ENCODE measurements at places on chromosomes 1 and 21.

DNA sequence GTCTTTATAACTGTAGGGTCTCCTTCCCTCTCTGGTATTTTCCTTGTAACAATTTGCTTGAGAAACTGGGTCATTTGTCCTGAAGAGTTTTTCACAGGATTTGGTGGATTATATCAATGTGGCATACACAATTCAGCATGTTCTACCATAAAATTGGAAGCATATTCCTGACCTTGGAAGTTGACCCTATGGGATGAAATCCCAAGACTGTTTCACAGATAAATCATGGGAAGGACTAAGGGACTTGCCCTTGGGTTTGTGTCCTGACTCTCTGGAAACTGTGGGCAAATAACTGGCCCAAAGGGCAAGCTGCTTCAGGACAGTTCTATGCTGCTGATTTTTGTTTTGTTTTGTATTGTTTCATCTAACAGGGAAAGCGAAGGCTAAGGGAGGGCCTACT, 255.6 kb downstream of the TM2D1 start:
- DNase-seq = no peak

DNA sequence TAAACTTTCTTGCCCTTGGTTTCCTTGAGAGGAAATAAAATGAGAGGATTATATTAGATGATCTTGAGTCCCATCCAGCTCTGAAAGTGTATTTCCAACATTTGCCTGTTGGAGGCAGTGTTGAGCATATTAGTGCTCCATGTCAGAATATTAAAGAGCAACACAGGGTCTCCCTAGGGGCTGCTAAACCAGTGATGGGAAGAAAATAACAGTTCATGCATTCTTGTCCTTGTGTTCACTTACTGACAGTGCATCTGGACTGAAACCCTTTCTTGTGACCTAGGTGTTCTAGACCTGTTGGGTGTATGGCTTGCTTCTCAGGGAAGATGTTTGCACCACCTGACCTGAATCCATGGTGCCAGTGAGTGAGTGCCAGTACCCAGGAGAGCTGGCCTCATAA, 124.7 kb upstream of the KIAA0040 start:
- DNase-seq = no peak

DNA sequence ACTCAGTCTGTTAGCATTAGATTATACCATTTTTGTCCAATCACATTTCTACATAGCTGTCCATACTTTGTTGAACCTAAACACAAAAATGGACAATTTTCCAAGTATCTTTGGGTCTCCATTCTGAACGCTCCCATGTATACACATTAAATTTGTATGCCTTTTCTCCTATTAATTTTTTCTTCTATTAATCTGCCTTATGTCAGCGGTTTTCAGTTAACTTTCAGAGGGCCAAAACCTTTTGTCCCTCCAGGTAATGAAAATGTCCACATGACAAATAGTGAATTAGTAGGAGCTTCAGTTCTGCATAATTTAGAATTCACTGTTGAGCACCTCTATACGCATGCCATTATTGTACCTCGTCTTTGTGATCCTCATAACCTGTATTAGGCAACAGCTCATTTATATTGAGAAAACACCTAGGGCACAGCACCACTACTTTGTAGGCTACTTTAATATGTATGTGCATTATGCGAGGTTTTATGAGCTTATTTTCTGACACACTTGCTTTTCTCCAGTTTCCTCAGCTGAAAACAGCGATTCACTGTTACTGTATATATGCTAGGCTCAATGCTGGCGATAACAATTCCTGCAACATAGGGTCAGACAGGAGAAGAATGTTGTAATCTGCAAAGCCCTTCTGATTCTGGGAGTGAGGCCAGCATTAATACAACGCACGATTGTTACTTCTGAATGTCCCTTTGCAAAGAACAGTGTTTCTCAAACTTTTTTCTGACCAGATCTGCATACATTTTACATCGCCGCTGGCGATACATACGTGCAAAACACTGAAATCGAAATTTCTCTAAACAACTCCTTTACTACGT, 1.1 kb upstream of the ABCD3 start:
- DNase-seq = no peak

DNA sequence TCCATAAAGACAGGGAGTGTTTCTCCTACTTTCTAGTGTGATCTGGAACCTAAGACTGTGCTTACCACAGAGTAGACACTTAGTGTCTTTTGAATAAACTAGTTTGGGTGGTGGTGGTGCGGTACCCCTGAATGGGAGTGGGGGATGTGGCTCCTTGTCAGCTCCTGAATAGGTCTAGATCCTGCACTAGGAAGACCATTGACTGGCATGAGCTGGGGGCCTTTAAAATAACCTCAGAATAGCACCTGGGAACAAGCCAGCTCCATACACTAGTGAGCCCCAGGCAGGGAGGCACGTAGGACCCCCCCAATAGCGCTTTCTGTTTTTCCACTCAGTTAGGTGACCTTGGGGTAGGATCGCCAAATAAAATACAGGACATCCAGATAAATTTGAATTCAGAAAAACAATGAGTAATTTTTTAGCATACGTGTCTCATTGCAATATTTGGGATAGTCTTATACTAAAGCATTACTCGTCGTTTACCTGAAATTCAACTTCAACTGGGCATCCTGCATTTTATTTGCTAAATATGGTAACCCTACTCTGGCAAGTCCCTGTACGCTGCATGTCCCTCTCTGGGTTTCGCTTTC, 45.6 kb downstream of the AZIN2 start:
- DNase-seq = no peak

DNA sequence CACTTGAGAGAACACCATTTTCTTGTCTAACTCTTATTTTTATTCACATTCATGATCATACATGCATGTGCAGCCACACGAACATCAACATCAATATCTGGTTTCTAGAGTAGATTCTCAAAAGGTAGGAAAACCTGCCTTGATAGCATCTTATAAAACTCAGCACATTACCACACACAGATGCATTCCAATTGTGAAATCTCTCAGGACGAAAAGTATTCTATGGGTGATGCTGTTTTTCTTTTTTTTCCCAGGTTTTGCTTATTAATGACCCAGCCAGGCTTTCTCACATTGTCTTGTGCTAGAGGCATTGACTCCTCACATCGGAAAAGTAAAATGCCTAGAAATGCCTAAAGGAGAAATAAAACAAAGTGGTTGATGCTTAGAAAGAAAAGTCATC, 562.8 kb downstream of the KIF26B start:
- no peak for DNase-seq

- DNase-seq = no peak
These were observed 26.0 kb downstream of the CDKN2C start for GRCh38 chr1:50996083-50996482.

DNA sequence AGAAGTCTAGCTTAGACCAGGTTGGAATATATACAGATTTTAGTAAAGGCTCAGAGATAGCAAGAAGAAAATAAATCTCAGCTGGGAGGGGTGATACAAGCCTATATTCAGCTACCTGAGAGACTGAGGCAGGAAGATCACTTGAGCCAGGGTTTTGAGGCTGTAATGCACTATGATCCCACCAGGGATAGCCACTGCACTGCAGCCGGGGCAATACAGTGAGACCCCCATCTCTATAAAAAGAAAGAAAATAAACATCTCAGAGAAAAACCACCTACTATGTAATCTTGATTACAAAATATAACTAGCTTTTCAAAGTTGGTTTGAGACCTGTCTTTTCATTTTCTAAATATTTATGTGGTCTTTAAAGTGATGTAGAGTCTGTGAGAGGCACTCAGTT, 47.7 kb downstream of the IL23R start:
- no peak for DNase-seq

DNA sequence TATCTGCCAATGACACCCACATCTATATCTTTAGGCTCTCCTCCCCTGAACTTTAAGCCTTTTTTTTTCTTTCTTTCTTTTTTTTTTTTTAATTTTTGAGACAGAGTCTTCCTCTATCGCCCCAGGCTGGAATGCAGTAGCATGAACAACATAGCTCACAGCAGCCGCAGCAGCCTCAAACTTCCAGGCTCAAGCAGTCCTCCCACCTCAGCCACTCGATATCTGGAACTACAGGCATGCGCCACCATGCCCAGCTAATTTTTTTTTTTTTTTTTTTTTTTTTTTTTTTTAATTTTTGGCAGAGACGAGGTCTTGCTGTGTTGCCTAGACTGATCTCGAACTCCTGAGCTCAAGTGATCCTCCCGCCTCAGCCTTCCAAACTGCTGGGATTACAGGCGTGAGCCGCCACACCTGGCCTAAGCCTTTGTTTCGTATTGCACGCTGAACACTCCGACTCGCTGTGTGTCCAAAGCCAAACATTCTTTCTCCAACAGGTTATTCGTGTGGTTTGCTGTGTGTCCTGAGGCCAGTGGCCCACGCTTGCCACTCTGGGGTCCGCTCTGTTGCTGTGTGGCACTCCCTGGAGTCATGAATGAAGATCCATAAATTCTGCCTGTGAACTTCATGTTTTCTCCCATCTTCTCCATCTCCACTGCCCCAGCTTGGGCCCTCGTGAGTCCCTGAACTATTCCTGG, 119.4 kb downstream of the CAMTA1 start:
- no peak for DNase-seq

- no peak for DNase-seq
These were observed 12.5 kb upstream of the SPATC1L start for GRCh38 chr21:46196733-46197132.

- no peak for DNase-seq
These were observed 327.1 kb upstream of the FMN2 start for GRCh38 chr1:239764546-239764945.

DNA sequence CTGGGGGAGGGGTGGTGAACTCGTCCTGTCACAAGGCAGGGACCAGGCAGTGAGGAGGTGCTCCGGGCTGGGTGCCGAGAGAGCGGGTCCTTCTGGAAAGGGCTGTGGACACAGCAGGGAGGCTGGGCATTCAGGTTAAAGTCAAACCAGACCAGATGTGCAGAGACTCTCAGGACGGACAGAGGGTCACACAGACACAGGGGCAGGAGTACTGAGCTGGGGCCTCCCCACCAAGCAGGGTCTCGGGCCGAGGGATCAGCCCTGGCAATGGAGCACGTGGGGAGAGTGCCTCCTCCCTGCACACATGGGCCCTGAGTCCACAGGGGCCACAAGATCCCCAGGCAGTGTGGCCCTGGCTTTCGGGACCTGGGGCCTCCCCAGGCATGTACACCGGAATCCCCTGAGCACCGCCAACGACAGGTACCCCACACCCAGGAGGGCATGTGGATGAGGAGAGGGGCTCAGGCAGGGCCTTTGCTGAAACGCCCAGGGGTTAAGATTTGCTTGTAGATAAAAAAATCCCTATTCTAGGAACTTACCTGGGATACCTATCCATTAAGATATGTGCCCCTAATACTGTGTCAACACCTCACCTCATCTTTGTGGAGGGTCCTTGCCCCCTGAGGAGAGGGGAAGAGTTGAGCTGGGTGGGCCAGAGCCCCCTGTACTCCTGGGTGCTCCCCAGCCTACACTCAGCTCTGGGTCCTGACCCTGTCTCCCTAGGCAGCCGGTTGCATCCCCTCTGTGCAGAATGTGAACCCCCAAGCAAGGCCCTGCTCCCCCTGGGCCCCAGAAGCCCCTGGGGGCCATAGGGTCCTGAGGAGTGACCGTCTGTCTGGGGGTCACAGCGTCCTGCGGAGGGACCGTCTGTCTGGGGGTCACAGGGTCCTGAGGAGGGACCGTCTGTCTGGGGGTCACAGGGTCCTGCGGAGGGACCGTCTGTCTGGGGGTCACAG, 46.9 kb upstream of the ADARB1 start:
- no peak for DNase-seq

GRCh38 chr1:220689666-220690065, 497 bp upstream of the C1orf115 start:
- DNase-seq = no peak

GRCh38 chr1:111140680-111140967, 601 bp downstream of the CEPT1 start:
- no peak for DNase-seq

GRCh38 chr1:23150742-23151141, 17.9 kb downstream of the LUZP1 start:
- DNase-seq = no peak

GRCh38 chr1:222021129-222021528, 279.2 kb upstream of the DUSP10 start:
- DNase-seq = no peak

DNA sequence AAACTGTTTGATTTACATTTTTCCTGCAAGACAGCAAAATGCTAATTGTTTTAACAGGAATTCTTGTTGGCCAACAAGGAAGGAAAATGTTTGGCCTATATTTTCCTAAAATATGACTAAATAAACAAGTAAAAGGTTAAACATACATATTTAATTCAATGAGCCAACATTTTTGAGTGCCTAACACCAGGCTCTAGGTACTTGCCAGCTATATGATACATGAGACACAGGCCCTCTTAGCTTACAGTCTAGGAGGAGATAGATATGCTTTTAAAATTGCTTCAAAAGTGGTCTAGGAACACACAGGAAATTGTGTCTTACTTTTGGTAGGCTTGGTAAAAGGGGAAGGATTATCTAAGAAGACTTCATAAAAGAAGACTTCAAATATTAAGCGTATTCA, 50.9 kb downstream of the PIGK start:
- no peak for DNase-seq

GRCh38 chr1:113433184-113433583, 42.9 kb downstream of the MAGI3 start:
- no peak for DNase-seq

DNA sequence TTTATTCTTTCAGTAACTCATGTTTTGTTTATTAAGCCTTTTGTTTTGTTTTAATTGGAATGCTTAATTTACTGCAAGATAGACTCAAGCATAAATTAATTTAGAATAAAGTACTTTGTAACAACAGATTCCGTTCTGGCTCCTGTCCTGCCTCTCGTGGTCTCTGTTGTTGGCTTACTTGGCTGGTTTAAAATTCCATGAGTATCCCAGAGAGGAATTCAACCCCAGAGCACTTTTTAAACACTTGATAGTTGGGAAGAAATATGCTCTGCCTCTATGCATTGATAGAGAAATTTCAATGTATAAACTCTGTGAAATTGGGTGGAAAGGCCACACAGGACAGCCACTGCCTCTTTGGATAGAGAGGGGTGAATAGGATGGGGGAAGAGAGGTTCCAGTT, 89.7 kb downstream of the ATP5PO start:
- DNase-seq = no peak

- no peak for DNase-seq
These were observed 2.5 kb downstream of the FMN2 start for GRCh38 chr1:240094041-240094722.

DNA sequence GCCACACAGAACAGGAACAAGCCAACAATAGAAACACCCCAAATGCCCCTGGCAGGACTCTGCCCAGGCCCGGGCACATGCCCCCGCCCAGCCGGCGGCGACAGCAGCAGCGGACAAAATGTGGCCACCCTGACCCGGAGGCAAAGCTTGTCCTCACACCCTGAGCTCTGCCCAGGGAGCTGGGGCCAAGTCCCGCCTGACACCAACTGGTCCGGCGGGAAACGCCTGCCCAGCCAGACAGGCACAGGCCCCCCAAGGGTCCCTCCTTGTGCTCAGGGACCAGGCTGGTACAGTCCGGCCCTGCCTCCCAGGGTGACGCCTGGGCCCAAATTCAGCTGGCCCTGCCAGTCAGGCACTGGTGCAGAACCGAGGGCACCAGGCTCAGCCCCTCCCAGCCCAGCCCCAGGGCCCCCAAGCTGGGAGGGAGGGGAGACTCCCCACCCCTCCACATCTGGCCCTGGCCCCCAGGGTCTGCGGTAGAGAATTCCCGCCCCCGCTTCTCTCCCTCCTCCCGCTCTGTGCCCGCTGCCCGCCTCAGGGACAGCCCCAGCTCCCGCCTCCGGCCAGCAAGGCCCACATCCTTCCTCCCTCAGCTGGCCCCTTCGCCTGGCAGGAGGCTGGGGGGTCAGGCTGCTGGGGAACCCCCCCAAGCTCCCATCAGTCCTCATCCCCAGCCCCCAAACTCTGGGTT, 2.0 kb downstream of the AHDC1 start:
- no peak for DNase-seq

GRCh38 chr1:100585786-100586185, 47.8 kb downstream of the GPR88 start:
- no peak for DNase-seq
